ENCODE measurements at places on chromosomes 3 and 15. TPM values are rescaled to one million over a fixed set of nuclear protein-coding genes. Genes with fewer than 3 reads are reported as not detected.
A peak's percentile ranks its signal among the peaks of the same experiment; 100 is the strongest.

Gene BBX
- total RNA-seq: 40.9 TPM

Gene ADGRG7
- not detected for total RNA-seq

DNA sequence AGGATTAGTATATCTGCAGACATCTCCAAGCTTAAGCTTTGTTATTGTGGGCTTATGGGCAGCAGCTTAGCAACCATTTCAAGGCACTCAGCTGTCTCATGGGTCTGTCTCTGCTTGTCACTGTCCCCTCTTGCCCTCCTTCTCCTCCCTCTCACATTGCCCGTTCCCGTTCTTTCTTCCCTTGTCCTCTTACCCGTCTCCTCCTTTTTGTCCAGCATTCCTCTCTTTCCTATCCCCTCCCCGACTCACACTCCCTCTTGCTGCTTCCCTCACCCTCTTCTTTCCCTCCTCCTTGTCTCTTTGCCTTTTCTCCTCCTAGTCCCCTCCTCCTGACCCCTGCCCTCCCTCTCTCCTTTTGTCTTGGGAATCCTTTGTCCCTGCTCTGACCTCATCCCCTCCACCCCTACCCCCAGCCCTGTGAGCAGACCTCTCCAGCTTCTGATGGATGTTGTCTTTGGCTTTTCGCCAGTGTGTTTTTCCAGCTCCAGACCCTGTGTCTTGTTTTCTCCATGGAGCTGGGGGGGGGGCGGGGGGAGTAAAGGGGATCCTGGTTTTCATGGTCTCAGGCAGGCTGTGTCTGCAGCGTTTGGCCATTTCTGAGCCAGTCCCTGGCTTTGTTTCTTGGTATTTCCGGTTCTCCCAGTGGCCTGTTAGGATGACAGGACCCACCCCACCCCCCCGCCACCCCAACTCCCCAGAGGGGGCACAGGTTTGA is 47.9 kb upstream of the TRAK1 start:
- no peak for DNase-seq

Gene SAMD7
- not detected for total RNA-seq

DNA sequence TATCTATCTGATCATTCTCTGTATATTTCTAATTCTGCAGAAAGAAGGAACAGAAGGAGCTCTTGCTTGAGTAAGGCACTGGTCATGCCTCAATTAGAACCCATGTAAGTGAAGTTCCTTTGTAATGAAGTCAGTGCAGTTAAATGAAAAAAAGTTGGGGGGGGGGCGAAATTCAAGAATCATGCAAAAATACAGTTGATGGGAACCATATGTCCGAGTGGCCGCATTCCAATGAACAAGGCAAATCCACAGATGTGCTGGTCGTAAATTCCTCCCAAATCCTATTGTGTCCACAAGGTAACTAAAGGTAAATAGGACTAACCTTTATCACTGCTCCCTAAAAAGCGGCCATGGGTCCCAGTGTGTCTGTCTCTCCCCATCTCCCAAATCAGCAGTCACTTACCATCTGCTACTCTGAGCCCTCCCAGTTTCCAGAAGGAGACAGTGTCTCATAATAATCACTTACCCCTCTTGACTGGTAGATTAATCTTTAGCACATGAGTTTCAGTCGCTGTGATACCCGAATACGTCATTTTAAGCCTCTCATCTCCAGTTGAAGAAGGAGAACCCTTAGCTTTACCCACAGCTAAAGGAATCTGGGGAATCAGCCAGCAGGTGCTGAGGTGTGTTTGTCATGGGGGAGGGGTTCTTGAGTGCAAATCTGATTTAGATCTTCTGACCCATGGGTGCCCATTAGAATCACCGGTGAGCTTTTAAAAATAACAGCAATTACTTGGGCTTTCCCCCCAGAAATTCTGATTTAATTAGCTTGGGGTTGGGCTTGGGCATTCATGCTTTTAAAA is 56.3 kb upstream of the EPHB3 start:
- DNase-seq: no peak

GRCh38 chr15:64532521-64533315 is 72.3 kb downstream of the ZNF609 start:
- DNase-seq: peak; percentile 49

DNA sequence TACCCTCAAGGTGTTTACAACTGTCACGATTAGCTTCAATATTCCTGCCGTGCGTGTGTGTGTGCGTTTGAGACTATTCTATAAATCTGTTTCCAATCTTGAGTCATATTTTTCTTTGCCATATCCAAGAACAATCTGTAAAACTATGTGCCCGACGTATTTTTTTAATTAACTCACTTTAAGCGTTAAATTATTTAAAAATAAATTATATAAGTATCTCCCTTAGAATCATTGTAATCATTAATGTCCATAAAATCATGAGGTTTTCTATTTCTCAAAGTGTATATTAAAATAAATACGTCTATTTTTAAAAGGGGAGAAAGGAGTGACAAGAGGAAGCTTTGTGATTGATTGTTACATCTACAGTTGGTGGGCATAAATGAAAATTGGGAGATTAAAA is 2.9 kb downstream of the SETMAR start:
- no peak for DNase-seq

Gene CHRNA7
- total RNA-seq: not detected

GRCh38 chr3:55174747-55175146 is 246.9 kb upstream of the LRTM1 start:
- DNase-seq: no peak

Gene PCSK6
- 0.58 TPM for total RNA-seq

GRCh38 chr15:60509470-60509869 is 30.5 kb upstream of the ICE2 start:
- no peak for DNase-seq

DNA sequence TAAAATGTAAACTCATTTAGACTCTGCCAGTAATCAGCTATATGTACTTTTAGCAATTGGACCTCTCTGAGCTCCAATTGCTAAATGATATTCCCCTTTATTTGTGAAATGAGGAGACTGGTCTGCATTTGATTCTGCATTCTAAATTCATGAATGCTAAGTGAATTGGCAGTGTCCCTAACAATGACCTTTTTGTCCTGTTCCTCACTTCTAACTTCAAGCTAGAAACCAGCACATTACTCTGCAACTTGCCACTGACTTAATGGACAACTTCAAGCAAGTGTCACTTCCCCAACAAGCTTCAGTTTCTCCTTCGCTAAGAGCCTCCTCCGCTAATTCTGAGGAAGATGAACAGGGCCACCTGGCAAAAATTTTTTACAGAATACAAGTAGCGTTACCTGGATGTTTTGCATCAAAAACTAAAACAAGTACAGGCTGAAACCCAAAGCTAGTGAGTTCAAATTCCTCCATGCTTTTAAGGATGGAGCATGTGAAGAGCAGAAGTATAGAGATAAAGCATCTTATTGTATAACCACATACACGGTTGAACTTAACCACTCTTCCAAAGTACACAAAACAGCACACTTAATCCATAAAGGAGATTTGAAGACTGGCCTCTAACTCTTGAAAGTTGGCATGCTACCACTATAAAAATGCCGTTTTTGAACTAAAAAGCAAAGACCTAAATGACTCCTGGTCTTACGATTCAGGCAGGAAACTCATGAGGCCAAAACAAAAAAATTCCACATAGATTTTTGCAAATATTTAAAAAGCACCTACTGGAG is 207.6 kb downstream of the MAGI1 start:
- DNase-seq: no peak

Gene ARMC8
- total RNA-seq: 37.7 TPM

DNA sequence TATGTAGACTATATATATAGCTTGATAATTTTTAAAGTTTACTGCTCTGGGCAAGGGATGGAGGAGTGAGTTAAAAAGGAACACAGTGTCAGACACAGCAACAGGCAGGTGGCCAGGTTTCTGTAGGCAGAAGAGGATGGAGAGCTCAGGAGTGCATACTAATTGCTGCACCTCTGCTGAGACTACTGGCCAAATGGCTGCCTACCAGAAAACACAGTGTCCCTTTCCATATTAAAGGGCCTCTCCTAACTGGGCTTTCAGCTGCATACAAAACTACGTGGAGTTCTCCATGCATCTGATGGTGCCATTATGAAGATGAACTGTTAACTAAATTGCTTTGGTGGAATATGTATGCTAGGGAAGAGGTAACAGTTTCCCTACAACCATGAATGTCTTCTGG is 1.8 kb downstream of the ATP13A4 start:
- no peak for DNase-seq

GRCh38 chr3:147237991-147238390 is 168.4 kb downstream of the ZIC4 start:
- DNase-seq: no peak

DNA sequence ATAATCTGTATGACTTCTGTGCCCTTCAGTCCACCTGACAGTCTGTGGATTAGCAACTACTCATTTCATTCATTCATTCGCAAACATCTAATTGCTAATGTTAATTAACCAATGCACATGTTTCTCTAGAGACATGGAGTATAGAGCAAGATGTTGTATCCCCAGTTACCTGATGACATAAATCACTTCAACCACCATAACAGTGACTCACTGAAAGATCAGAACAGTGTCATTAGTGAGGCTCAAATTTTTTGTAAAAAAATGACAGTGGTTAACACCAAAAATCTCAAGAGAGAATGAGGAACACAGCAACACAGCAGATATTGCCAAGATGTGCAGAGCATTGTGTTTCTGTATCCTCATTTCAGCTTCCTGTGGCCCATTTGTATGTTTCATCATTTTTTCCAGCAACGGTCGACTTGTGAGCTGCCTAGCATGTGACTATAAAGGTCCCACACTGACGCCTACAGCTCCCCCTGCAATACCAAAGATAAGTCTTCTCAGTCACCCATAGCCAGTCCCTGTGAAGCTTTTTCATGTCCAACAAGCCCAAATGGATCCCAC is 3.7 kb upstream of the PLD1 start:
- peak; percentile 52 for DNase-seq

Gene PYGO1
- not detected for total RNA-seq

- DNase-seq: no peak
Observed at GRCh38 chr3:4044619-4045018, 245.4 kb downstream of the LRRN1 start.

DNA sequence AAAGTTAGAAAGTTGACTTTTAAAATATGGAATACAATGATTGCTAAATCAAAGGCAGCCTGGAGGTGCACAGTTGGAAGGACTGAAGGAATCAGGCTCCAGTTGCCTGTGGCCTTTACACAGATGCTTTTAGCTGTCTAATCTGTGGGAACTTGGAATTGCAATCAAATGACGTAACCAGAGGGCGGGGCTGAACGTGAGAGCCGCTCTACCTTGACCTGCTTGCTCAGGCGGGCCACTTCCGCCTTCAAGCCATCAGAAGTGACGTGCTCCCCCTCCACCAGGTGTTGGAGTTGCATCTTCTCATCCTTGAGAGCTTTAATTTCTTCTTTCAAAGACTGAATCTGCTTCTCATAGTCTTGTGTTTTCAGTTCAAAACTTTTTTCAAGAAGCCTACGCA is 37.7 kb upstream of the GNB5 start:
- no peak for DNase-seq

Gene SLC6A11
- not detected for total RNA-seq

Data from activated CD4-positive, alpha-beta memory T cell treated with anti-CD3 and anti-CD28 coated beads for 36 hours (primary cell).